ENCODE measurements at places on chromosomes 6 and 20.
A peak's percentile ranks its signal among the peaks of the same experiment; 100 is the strongest.

GRCh38 chr6:93886416-93886815 lies 467.1 kb upstream of the EPHA7 start:
- no peak for DNase-seq

GRCh38 chr20:57389695-57390603 lies 1.2 kb upstream of the RBM38 start:
- no peak for DNase-seq

DNA sequence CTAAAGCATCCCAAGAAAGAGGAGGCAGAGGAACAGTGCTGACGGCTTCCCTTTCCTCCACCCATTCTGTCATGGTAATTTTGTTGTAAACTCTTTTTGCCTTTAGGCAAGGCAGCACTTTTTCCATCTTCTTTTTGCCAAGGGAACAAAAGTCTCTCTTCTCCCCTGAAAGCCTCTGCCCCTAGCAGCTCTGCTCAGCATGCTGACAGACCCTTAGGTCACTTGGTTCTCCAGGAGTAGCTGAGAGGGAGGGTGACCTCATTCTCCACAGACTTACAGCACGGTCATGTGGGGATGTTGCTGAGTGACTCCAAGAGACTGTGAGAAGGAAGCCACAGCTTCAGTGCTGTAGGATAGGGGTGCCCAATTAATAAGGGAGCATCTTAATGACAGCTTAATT lies 81.1 kb upstream of the RALGAPA2 start:
- DNase-seq: no peak

DNA sequence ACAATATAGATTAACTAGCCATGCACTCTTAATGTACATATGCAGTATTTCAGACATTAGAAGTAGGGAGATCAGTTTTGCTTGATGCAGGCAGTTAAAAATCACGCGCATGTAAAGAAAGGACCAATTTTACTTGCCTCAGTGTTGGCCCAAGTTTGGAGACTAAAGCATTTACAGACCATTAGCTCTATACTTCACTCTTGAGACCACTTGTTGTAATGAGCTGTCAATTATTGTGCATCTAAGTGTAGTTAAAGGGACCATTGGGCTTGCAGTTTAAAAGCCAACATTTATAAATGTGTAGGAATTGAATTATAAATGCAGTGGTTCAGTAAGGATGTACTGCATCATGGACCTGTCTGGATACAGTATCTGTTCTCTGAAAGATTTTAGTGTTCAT lies 53.7 kb downstream of the PLCB4 start:
- DNase-seq: no peak

GRCh38 chr20:63433351-63433750 lies 39.1 kb downstream of the KCNQ2 start:
- DNase-seq: no peak

GRCh38 chr6:162056745-162057144 lies 670.8 kb downstream of the PRKN start:
- DNase-seq: no peak

- no peak for DNase-seq
These were observed 320.7 kb upstream of the JARID2 start for GRCh38 chr6:14925025-14925698.

DNA sequence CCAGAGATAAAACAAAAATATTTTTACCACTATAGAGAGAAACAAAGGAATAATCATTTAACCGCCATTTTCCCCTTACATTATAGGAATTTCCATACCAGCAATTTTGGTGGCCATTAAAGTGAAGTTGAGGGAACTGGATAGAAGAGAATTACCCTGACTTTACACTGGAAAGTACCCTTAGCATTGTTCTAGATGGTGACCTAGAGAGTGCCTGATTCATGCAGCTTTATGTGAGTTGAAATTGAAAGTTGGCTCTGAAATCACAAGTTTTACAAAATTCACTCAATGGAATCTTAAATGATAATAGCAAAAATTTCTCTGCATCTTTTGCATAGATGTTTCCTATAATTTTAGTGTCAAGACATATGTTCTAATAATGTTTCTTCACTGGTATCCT lies 55.7 kb upstream of the PREP start:
- no peak for DNase-seq

- DNase-seq: peak; percentile 2
These were observed 12.4 kb downstream of the GRM1 start for GRCh38 chr6:146041282-146041681.

All from amniotic epithelial cell (primary cell).